M059J (cell line): ENCODE measurements at places on chromosomes 2 and 18.

- DNase-seq: peak; percentile 63
Measured at GRCh38 chr2:175690113-175690837, 311.8 kb downstream of the LNPK start.

GRCh38 chr2:62217421-62217820 lies 21.5 kb downstream of the B3GNT2 start:
- DNase-seq: no peak

GRCh38 chr2:39629646-39630045 lies 36.1 kb upstream of the TMEM178A start:
- no peak for DNase-seq

- DNase-seq: no peak
Measured at GRCh38 chr18:9697121-9697520, 11.0 kb upstream of the RAB31 start.

GRCh38 chr2:16664809-16665747 lies 556 bp downstream of the CYRIA start:
- DNase-seq: no peak

DNA sequence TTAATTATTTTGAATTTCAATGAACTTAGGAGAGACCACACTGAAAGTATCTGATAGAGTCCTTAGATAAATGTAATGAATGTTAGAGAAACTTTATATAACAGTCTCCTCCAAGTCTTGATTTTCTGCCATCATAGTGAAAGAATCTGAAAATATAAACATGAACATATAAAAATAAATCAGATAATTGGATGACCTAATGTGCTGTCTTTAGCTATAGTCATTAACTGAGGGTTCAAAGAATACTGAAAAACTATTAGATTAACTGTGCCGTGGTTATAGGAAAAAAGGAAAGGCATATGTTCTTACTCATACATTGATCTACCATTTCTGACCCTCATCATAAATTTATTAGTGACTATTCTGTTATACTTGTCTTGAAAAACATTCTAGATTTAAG lies 47.0 kb upstream of the SPAG16 start:
- DNase-seq: no peak

DNA sequence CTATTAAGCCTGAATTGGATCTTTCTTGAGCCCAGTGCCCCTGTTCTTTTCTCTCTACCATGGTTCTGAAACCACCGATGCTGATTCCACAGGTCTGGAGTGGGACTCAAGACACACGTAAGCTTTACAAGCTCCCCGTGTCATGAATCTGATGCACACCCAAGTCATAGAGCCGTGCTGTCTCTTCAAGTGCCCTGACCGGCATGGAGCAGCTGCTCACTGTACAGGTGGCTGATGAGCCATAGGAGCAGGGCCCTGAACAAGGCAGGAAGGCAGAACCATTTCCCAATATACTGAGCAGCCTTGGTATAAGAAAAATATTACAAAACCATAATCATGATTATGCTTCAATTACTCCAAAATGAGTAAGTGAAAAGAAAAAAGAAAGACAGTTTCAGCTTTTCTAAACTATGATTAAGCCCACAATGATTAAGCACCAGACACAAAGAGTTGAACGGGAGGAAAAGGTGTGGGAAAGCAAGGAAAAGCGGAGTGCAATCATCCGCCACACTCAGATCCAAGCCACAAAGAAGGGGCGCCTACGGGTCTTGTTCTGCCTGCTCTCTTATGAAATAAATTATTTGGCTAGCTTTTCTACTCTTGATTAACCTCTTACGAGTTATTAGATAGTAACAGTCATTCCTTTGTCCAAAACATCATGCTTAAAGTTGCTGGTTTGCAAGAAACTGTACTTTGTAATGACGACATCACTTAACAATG lies 41.7 kb downstream of the NOL10 start:
- peak; percentile 1 for DNase-seq

GRCh38 chr18:55743736-55744135 lies 155.7 kb upstream of the TCF4 start:
- DNase-seq: no peak

- peak; percentile 71 for DNase-seq
Measured at GRCh38 chr2:124258140-124258880, 233.2 kb downstream of the CNTNAP5 start.
